Colonic mucosa (tissue), 4 donors: ENCODE measurements at places on chromosomes 13 and 19. TPM values are rescaled to one million over a fixed set of nuclear protein-coding genes. Genes with fewer than 3 reads are reported as not detected.

The ZNF17 gene
- 6.9 TPM for total RNA-seq

The TRMT1 gene
- 40.1 TPM for total RNA-seq

The PEAK3 gene
- 0.72 TPM for total RNA-seq

The RYR1 gene
- total RNA-seq = 0.64 TPM

The ALOX5AP gene
- 5.0 TPM for total RNA-seq

The ZNF99 gene
- not detected for total RNA-seq

The ZNF570 gene
- total RNA-seq = 3.0 TPM

The CCDC8 gene
- 0.99 TPM for total RNA-seq

The ARHGAP33 gene
- 6.0 TPM for total RNA-seq

The INAFM1 gene
- 19.6 TPM for total RNA-seq

The ZNF665 gene
- total RNA-seq = 1.6 TPM

The NPAS1 gene
- total RNA-seq = 0.64 TPM

The CGB5 gene
- not detected for total RNA-seq

The C13orf46 gene
- 0.24 TPM for total RNA-seq

The PNKP gene
- 137 TPM for total RNA-seq

The ZNF844 gene
- 8.3 TPM for total RNA-seq

The ZNF98 gene
- not detected for total RNA-seq

The KLK14 gene
- total RNA-seq = 0.52 TPM

The KLK2 gene
- not detected for total RNA-seq

The PLPP2 gene
- 88.6 TPM for total RNA-seq
